Natural killer cell treated with Interleukin-12 subunit alpha and Interleukin-12 subunit beta and Interleukin-15 and Interleukin-18, amount 100 ng/mL, for 72 hours (primary cell): ENCODE measurements at places on chromosomes 1 and 21. TPM values are rescaled to one million over a fixed set of nuclear protein-coding genes. Genes with fewer than 3 reads are reported as not detected.

Gene YARS1
- 228 TPM for total RNA-seq

- H3K4me3 ChIP-seq = no peak overlapping the region
- H3K4me1 ChIP-seq = no peaks in the 10 kb centered on the region
- H3K36me3 ChIP-seq = no peaks in the 10 kb centered on the region
- no peak for DNase-seq
- no peaks in the 10 kb centered on the region for H3K27me3 ChIP-seq
- H3K27ac ChIP-seq = no peak overlapping the region
These were observed 441.5 kb downstream of the PLA2G4A start for GRCh38 chr1:187270256-187270655.

Gene ZBTB37
- total RNA-seq = 19.7 TPM

DNA sequence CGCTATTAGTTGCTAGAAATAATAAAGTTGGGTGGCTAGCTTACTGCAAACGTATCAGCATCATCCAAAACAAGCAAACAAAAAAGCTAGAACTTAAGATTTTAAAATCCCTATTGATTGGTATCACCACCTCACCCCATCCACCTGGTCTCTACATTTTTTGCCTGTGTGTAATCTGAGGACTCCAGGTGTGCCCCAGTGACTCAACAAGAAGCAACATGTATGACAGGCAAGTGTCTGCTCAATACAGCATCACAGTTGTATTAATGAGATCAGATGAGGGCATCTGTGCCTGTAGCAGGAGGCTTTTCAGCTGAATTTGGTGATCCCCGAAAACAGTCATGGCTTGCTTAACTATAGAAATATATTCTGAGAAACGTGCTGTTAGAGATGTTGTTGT lies 14.6 kb upstream of the PAPPA2 start:
- peaks cover 5% of the 10 kb centered on the region for H3K36me3 ChIP-seq
- no peak overlapping the region for H3K27ac ChIP-seq
- H3K4me3 ChIP-seq = no peak overlapping the region
- no peak for DNase-seq

- H3K4me3 ChIP-seq = no peak overlapping the region
- peaks cover 5% of the 10 kb centered on the region for H3K4me1 ChIP-seq
- no peaks in the 10 kb centered on the region for H3K27me3 ChIP-seq
- peak; percentile 87 for DNase-seq
- H3K36me3 ChIP-seq = no peaks in the 10 kb centered on the region
- H3K27ac ChIP-seq = no peak overlapping the region
These were observed 42.4 kb downstream of the CTNNBIP1 start for GRCh38 chr1:9867408-9868243.

DNA sequence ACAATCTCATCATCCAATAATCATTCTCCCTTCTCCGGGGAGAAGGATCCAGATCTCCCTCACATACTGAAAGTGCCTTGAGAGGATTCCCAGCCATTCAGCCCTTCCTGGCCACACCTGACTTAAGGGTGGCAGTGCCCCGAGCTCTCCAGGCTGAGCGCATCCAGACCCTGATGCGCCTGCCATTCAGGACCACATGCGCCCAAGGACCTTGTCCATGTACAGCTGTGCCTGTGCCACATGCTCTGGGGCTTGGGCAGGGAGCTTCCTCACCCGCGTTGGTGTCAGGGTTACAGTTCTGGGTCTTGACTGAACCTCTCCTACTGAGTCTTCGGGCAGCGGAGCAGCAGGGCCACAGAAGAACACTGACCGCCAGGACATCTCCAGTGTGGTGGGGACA lies 121.1 kb downstream of the KIAA0319L start:
- H3K4me3 ChIP-seq = no peak overlapping the region
- H3K4me1 ChIP-seq = peaks cover 17% of the 10 kb centered on the region
- no peaks in the 10 kb centered on the region for H3K27me3 ChIP-seq
- DNase-seq = no peak
- H3K36me3 ChIP-seq = no peaks in the 10 kb centered on the region

GRCh38 chr1:68120136-68120791 lies 69.8 kb upstream of the DIRAS3 start:
- H3K36me3 ChIP-seq = no peaks in the 10 kb centered on the region
- peaks cover 2% of the 10 kb centered on the region for H3K27me3 ChIP-seq
- H3K4me3 ChIP-seq = no peak overlapping the region
- no peak overlapping the region for H3K27ac ChIP-seq
- peaks cover 6% of the 10 kb centered on the region for H3K4me1 ChIP-seq
- no peak for DNase-seq

DNA sequence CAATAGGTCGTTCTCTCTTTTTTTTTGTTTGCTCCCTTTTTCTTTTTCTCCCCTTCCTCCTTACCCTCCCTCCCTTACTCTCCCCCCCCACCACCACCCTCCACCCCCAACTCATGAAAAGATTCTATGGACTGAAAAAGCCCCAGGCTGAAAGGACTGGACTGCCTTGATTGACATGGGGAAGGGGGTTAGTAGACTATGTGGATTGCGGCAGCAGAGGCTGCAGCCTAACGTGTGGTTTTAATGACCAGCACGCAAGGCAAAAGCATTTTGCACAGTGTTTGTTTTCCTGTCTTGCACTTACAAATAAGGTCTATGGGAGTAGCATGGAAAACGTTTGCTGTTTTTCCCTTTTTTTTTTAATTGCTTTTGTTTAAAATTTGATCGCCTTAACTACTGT lies 5.5 kb downstream of the ZBTB18 start:
- H3K36me3 ChIP-seq = no peaks in the 10 kb centered on the region
- no peak for DNase-seq
- no peak overlapping the region for H3K4me3 ChIP-seq
- no peak overlapping the region for H3K27ac ChIP-seq

Gene HSPA13
- 63.2 TPM for total RNA-seq

DNA sequence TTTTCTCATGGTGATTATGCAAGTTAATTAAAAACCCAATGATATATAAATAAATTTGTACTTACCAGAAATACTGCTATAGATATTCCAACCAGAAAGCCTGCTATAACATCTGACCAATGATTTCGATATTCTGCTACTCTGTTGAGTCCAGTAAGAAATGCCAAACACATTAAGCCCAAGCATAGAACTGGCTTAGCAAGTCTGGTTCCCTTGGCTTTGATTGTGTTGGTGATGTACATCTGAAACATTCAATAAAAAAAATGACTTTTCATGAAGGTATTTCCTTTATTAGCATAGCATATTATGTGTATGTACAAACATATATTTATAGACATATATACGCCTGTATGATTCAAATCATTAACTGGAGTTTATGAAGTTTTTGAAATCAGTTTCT lies 82.8 kb downstream of the PLPPR5 start:
- peaks cover 5% of the 10 kb centered on the region for H3K4me1 ChIP-seq
- no peaks in the 10 kb centered on the region for H3K36me3 ChIP-seq
- no peak for DNase-seq
- H3K27ac ChIP-seq = no peak overlapping the region
- H3K4me3 ChIP-seq = no peak overlapping the region
- H3K27me3 ChIP-seq = no peaks in the 10 kb centered on the region

Gene TYW3
- 28.4 TPM for total RNA-seq

- no peaks in the 10 kb centered on the region for H3K36me3 ChIP-seq
- peaks cover 2% of the 10 kb centered on the region for H3K27me3 ChIP-seq
- no peak for DNase-seq
- H3K4me1 ChIP-seq = no peaks in the 10 kb centered on the region
- H3K4me3 ChIP-seq = no peak overlapping the region
These were observed 61.9 kb upstream of the TARDBP start for GRCh38 chr1:10950316-10951172.

DNA sequence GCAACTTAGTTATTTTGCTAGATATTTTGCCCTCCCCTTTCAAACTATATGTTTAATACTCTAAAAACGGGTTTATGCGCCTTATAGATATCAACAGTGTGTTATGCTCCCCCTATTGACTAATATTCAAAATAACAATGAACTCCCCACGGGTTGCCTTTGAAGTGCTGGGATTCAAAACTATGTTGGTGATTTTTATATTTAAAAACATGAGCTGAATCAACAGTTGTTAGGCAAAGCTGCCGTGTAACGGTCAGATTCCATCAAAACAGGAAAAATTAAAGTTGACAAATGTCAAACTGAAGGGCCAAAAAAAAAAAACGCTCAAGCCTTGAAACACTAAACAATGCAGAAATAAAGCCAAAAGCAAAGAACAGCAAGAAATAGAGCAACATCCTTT lies 2.5 kb downstream of the TGFBR3 start:
- DNase-seq = no peak
- peak overlapping the region; percentile 100 for H3K4me3 ChIP-seq
- peaks cover 52% of the 10 kb centered on the region for H3K4me1 ChIP-seq

DNA sequence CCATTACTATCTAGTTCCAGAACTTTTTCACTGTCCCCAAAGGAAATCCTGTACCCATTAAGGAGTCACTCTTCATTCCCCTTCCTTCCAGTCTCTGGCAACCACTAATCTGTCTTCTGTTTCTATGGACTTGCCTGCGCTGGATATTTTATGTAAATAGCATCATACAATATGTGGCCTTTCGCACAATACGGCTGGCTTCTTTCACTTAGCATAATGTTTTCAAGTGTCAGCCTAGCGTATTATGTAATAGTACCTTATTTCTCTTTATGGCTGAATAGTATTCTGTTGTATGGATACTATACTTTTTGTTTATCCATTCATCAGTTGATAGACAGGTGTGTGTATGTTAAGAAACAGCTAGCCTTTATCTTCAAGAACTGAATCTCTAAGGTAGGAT lies 14.3 kb downstream of the ATF3 start:
- H3K4me3 ChIP-seq = no peak overlapping the region
- DNase-seq = no peak
- H3K27me3 ChIP-seq = peaks cover 8% of the 10 kb centered on the region
- peaks cover 14% of the 10 kb centered on the region for H3K36me3 ChIP-seq
- H3K27ac ChIP-seq = no peak overlapping the region

DNA sequence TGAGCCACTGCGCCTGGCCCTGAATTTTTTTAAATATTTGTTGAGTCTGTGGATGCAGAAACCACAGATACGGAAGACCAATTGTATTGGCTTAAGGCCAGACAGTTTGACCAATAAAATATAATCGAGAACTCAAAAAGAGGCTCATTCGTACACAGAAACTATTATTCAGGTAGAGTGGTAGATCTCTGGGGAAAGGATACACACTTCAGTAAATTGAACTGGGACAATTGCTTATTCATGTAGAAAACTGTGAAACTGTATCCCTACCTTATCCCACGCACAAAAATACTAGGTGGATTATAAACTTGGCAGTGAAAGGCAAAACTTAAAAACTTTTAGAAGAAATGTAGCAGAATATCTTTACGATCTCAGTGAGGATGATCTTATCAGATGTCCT lies 25.0 kb upstream of the SHE start:
- no peak overlapping the region for H3K27ac ChIP-seq
- peaks cover 9% of the 10 kb centered on the region for H3K27me3 ChIP-seq
- no peaks in the 10 kb centered on the region for H3K4me1 ChIP-seq
- H3K36me3 ChIP-seq = no peaks in the 10 kb centered on the region
- H3K4me3 ChIP-seq = no peak overlapping the region

DNA sequence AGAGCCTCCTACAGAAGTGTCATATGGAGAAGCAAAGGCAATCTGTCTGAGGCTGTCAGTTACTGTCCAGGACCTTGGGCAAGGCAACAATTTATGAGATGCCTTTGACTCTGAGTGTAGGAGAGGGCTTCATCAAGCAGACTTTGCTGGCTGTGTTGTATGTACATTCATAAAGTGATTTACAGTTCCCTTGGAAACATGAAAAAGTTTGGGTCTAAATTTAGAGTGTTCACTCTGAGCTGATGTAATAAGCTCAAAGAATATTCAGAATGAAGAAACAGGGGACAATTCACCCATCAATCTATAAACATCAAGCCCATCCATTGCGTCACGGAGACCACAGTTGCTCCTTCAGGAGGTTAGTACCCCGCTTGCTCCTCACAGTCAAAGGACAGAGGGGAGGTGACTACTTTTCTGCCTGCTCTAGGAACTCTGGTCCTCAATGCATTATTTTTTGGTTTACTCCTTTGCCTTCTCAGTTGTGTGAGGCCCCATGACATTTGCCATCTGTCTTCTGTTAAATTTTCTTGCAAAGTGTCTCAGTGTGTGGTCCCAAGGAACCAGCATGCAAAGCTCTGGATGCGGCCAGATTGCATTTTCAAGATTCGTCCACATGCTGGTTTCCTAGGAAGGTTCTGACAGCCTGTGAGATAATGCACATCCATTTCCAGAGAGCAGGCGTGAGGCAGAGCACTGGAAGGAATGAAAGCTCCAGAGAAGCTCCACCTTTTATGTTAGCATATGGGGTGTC lies 241.1 kb upstream of the KIAA0040 start:
- H3K4me3 ChIP-seq = no peak overlapping the region
- peaks cover 60% of the 10 kb centered on the region for H3K27me3 ChIP-seq
- peaks cover 4% of the 10 kb centered on the region for H3K36me3 ChIP-seq
- H3K4me1 ChIP-seq = no peaks in the 10 kb centered on the region

Gene TPTE
- not detected for total RNA-seq

DNA sequence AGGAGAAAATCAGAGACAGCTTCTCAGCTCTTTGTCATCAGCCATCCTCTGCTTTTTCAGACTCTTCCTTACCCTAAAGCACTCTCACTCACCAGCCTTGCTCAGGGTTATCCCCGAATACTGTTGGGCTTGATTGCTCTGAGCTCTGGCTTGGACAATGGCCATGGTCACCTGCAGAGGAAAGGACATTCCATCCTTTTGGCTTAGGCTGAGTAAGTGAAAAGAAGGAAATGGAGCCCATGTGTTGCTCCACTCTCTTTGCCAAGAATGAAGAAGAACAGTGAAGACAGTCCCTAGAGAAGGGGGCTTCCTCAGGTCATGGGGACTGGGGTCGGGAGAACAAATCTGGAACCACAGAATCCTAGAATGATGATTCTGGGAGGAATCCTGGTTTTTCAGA lies 2.3 kb downstream of the MTMR11 start:
- peak overlapping the region; percentile 47 for H3K27ac ChIP-seq
- no peaks in the 10 kb centered on the region for H3K27me3 ChIP-seq
- no peak overlapping the region for H3K4me3 ChIP-seq
- H3K36me3 ChIP-seq = no peaks in the 10 kb centered on the region
- peaks cover 35% of the 10 kb centered on the region for H3K4me1 ChIP-seq
- no peak for DNase-seq

Gene AMY1A
- not detected for total RNA-seq

Gene SELL
- 29.5 TPM for total RNA-seq

Gene FMN2
- total RNA-seq = not detected

GRCh38 chr1:205962821-205963221 lies 19.6 kb upstream of the SLC26A9 start:
- no peak for DNase-seq
- H3K27me3 ChIP-seq = peaks cover 19% of the 10 kb centered on the region
- H3K4me3 ChIP-seq = no peak overlapping the region
- no peak overlapping the region for H3K27ac ChIP-seq
- H3K4me1 ChIP-seq = no peaks in the 10 kb centered on the region
- H3K36me3 ChIP-seq = no peaks in the 10 kb centered on the region
